Umbilical cord (tissue), 2 donors: ENCODE measurements at places on chromosomes 2 and 18. TPM values are rescaled to one million over a fixed set of nuclear protein-coding genes. Genes with fewer than 3 reads are reported as not detected.

GRCh38 chr18:40558706-40559392 lies 1396.2 kb upstream of the PIK3C3 start:
- DNase-seq = no peak

GRCh38 chr2:223747392-223748042 lies 89.9 kb downstream of the AP1S3 start:
- no peak for DNase-seq

TMEM247 gene
- not detected for total RNA-seq

ZBTB7C gene
- total RNA-seq = 1.7 TPM

DNA sequence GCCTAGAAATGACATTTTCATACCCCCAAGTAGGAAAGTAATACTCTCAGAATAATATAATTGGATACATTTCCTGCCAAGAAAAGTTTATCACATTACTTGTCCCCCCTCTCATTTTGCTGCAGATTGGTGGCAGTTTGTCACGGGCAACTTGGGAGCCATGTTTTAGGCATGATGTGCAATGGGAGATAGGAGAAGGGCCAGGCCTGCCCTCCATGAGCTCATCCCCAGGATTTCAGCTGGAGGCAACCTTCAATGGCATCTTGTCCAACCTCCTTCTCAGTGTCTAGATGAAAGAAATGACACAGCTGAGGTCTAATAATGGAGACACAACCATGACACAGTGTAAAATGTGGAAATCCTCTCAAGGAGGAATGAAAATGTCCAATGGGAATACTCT lies 11.4 kb upstream of the RAB31 start:
- DNase-seq = no peak

- DNase-seq = no peak
Observed at GRCh38 chr2:212536817-212537725, 1.5 kb downstream of the ERBB4 start.

GRCh38 chr2:81276595-81276994 lies 972.0 kb upstream of the LRRTM1 start:
- no peak for DNase-seq

DNA sequence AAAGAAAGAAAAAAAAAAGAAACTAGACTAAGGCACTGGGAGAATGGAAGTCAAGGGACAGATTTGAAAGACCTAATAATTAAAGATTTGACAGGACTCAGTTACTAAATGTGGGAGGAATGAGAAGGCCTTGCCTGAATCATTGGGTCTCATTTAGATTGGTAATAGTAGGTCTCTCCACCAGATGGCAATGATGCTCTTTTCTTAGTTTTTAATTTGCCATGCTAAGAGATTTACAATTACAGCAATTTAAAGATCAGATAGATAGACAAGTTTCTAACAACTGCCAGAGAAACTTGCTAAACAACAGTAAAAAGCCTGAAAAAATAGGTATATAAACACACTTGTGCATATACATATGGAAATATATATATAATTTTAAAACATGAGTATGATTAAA lies 153.0 kb downstream of the TMEM247 start:
- DNase-seq = peak; percentile 66

SCRN3 gene
- 21.7 TPM for total RNA-seq

CRIM1 gene
- 344 TPM for total RNA-seq

GRCh38 chr2:202510911-202511310 lies 123.9 kb upstream of the FAM117B start:
- DNase-seq = no peak

TNFAIP6 gene
- total RNA-seq = 13.7 TPM

GRCh38 chr2:177245010-177245422 lies 19.5 kb downstream of the NFE2L2 start:
- DNase-seq = peak; percentile 83

SMYD1 gene
- total RNA-seq = 0.72 TPM

SLC35F6 gene
- 13.2 TPM for total RNA-seq

ANKRD23 gene
- total RNA-seq = 6.5 TPM

DNA sequence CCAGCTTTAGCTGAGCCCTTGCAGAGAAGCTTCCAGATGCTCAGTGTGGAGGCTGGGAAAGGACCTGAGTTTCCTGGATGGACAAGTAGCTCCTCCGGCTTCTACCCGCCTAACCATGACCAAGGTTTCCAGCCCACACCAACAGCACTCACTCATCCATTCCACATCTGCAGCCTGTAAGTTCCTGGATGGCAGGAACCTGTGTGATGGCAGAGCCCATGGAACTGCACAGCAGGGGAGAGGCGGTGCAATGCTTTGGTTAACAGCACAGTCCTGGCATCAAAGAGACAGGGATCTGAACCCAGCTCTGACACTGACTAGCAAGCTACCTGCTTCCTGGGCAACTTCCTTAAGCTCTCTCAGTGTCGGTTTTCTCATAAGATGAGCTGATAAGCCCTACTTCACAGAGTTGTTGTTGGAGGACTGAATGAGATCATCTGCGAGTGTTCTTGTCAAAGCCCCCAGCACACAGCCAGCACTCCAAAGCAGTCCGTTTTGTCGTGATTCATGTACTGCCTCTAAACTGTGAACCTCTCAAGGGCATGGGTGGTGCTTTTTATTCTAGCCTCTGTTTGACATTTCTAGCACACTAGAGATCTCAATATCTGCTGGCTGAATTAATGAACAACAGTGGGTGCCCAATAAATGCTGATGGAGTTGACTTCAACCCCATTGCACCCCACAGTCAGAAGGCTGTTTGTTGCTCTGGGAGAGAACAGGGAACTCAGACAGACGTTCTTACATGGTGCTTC lies 41.6 kb upstream of the OTOF start:
- no peak for DNase-seq

IL1RL1 gene
- total RNA-seq = 4.6 TPM

ACTG2 gene
- 896 TPM for total RNA-seq

GRCh38 chr2:19829672-19830071 lies 72.1 kb downstream of the TTC32 start:
- DNase-seq = no peak

GRCh38 chr2:240469239-240469636 lies 33.8 kb downstream of the GPC1 start:
- DNase-seq = no peak

- DNase-seq = no peak
Observed at GRCh38 chr2:134639265-134639664, 79.5 kb downstream of the TMEM163 start.

GRCh38 chr18:35028536-35028935 lies 12.7 kb upstream of the MAPRE2 start:
- no peak for DNase-seq

- DNase-seq = no peak
Observed at GRCh38 chr2:37746883-37747282, 75.4 kb upstream of the CDC42EP3 start.

- DNase-seq = no peak
Observed at GRCh38 chr2:46239175-46239846, 57.9 kb upstream of the EPAS1 start.

COL6A3 gene
- total RNA-seq = 1,957 TPM

RAB27B gene
- total RNA-seq = 10.8 TPM

- DNase-seq = peak; percentile 21
Observed at GRCh38 chr2:32977228-32977758, 30.5 kb downstream of the LTBP1 start.

PKDCC gene
- total RNA-seq = 93.2 TPM

STK17B gene
- 33.5 TPM for total RNA-seq

REG1B gene
- total RNA-seq = 1.4 TPM

DNA sequence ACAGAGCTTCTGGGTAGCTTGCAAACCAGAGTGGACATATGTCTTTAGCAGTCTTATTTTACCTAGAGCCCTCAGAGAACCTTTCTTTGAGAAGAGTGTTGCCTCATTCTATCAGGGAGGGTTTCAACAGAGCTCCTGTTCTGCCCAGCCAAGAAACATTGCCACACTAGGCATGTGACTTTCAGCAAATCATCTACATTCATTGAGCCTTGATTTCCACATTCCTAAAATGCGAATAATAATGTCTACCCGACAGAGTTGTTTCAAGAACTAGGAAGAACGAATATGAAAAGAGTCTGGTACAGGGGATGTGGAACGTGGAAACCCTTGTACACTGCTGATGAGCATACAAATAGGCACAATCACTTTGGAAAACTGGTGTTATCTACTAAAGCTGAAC lies 7.8 kb upstream of the PRKAG3 start:
- DNase-seq = no peak

- DNase-seq = no peak
Observed at GRCh38 chr2:230906471-230907230, 18.4 kb downstream of the GPR55 start.

- DNase-seq = no peak
Observed at GRCh38 chr2:179235463-179236108, 29.0 kb downstream of the SESTD1 start.

GRCh38 chr2:23859983-23860382 lies 66.9 kb downstream of the ATAD2B start:
- no peak for DNase-seq

DNA sequence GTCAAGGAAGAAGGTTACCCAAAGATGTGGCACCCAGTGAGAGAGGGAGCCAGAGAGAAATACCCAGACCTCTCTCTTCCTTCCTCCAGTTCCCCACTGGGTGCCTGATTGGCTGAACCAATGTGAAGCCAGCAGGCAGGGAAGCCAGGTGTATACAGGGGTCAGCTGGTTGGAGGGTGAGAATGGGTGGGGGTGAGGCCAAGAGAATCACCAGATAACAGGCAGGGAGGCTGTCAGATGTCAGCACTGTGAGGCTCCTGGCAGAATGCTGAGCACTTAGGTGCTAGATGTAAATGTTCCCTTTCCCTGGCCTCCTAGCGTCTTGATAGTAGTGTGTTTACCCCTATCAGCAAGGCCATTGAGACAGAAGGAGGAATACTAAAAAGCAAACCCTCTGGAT lies 104.0 kb upstream of the MGAT5 start:
- no peak for DNase-seq

- no peak for DNase-seq
Observed at GRCh38 chr2:238573916-238574315, 147.2 kb downstream of the ASB1 start.

- no peak for DNase-seq
Observed at GRCh38 chr18:8359076-8359475, 250.2 kb upstream of the RAB12 start.

DNA sequence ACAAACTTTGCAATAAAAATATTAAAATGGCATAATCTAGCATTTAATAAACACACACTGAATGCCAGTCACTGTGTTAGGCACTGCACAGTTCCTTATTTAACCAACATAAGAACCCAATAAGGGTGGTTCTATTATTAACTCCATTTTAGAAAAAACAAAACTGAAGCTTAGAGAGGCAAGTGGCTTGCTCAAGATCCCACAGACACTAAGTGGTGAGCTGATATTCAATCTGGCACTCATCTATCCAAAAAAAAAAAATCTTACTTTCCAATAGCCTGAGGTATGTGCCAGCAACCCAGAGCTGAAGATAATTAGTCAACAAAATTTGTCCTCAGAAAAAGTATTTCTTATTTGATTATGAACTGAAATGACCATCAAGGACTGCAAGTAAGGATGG lies 799 bp downstream of the CYTIP start:
- no peak for DNase-seq

- no peak for DNase-seq
Observed at GRCh38 chr18:78783564-78783960, 196.1 kb upstream of the SALL3 start.

C18orf32 gene
- total RNA-seq = 8.9 TPM

DNA sequence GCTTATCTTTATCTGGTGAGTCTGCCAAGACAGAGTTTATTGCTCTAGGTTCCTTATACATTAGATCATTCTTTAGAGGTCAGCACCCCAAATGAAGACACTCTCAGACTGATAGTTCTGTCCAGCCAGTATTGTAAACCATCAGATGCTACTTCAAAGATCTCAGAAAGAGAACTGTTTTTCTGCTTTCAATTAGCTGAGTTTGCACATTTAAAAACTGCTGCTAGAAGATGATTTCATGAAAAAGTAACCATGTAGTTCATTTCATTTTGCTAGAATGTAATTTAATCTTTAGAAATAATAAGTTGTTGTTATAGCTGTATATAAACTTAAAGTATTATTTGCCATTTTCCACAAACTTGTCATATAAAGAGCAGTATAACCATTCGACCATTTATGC lies 344.5 kb upstream of the ATP5MC3 start:
- no peak for DNase-seq

GRCh38 chr2:241312082-241312481 lies 3.4 kb downstream of the HDLBP start:
- DNase-seq = no peak

REEP1 gene
- total RNA-seq = 4.1 TPM

- DNase-seq = no peak
Observed at GRCh38 chr2:219605607-219605954, 7.9 kb downstream of the STK11IP start.
